ENCODE measurements at places on chromosomes 5 and 9.
A peak's percentile ranks its signal among the peaks of the same experiment; 100 is the strongest.

GRCh38 chr5:131280417-131280816, 16.6 kb downstream of the CDC42SE2 start:
- DNase-seq = no peak

DNA sequence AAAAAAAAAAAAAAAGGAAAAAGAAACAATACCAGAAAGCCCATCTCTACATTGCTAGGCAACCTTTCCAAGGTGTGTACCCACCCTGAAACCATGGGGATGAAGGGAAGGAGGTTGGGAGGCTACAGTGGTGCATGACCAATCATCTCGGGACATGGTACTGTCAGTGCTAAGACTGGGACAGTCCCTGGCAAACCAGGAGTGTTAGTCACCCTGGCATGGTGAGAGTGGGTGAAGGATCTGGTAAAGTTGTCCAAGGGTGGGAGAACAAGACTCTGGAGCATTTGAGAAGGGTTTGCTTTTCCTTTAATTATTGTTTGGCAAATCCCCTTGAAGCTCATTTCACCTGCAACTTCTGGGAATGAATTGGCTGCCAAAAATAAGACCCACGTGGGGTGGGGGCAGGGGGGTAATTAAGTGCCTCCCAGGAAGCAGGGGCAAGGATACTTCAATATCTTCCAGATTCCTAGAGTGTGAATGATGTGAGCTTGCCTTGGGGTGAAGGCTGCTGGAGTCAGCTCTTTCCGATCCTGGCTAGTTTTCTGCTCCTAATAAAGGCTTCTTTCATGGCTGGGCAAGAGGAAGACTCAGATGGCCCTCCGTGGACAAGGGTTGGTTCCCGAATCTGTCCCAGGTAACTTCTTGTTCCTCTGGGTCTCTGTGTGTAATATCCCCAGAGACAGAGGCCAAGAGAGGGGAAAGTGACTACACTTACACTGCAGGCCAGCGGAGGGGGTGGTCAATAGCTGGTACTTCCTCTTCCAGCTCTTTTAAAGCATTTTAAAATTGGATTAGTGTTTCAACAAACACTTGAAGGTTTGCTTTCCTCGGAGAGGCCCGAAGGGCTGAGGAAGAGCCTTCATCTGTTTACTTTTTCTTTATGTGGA, 61.6 kb upstream of the SPRY4 start:
- no peak for DNase-seq

- no peak for DNase-seq
These were observed 6.4 kb downstream of the ARRDC1 start for GRCh38 chr9:137611623-137612609.

DNA sequence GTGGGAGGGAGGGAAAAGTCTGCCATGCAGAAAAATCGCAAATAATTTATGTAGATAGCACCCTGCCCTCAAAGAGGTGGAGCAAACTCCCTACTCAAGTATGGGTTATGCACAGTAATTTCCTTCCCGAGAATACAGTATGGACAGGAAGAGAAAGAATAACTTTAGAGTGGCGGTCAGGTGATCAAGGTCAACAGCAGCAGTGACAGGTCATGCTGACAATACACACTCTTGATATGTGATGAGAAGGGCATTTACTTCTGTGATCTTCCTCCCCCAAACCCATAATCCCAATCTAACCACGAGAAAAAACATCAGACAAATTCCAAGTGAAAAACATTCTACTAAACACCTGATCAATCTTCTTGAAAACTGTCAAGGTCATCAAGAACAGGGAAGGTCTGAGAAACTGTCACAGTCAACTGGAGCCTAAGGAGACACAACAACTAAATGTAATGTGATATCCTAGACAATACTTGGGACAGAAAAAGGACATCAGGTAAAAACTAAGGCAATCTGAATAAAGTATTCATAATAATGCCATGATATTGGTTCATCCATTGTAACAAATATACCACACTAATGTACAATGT, 11.7 kb downstream of the BICD2 start:
- DNase-seq = no peak

- DNase-seq = no peak
These were observed 28.3 kb upstream of the IER5L start for GRCh38 chr9:129206401-129206800.

DNA sequence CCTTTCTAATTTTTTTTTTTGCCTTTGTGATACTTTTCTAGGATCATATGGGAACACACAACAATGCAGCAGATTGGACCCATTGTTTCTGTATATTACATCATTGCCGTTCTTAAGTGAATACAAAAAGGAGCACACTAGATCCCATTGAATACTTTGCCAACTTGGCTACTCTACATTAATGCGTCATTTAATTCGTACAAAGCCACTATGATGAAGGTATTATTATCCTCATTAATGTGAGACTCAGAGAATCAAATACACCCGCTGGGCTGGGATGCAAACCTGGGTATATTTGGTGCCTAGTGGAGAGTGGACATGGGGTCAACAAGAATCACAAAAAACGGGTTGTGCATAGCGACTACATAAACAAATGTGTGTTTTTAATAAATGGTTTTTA, 31.9 kb downstream of the OR2K2 start:
- no peak for DNase-seq

GRCh38 chr9:33676746-33677505, 118.4 kb upstream of the PRSS3 start:
- peak; percentile 13 for DNase-seq

GRCh38 chr5:167995844-167996425, 295.5 kb upstream of the WWC1 start:
- DNase-seq = no peak

DNA sequence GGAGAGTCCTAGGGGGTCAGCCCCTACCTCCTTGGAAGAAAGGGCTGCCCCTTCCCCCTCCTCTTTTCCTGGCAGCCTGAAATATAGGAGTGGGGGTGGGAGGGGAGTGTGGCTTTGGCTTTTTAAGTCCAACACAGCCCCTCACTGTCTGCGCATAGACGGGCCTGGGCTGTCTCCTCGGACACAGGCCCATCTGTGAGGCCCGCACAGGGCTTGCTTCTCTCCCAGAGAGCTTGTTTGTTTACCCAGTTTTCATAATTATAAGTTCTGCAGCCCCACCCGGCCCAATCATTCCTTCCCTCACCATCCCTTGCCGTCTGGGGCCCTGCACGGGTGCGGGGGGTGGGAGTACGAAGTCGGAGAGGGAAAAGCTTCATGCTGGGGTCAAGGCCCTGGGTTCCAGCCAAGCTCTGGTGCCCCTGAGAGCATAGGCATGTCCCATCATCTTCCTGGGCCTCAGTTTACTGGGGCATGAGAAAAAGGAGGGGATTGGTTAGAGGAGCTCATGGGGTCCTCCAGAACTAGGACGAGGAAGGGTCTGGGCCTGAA, 54.0 kb upstream of the STXBP1 start:
- no peak for DNase-seq

GRCh38 chr5:59126016-59126707, 543.3 kb downstream of the RAB3C start:
- DNase-seq = no peak

DNA sequence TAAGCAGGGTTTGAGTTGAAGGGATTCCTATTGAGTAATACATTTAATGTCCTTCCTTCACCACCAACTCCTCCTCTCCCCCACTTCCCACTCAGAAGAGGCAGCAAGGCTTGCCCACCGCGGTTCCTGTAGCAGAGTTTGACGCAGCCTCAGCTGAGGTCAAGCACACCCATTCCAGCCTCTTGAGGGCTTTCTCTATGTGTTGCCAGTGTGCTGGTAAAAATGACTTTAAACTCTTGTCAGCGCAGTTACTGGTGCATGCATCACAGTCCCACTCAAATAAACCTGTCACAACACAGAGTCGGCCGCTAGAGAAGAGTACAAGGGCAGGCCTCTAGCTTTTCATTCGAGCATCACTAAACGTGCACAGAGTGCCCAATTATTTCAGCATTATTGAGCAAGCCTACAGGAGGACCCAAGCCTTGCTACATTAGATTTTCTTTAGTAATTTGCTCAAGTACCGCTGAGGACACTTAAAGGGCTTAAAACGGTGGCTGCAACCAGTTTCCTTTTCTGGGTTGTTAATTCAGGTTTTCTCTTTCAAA, 79.6 kb downstream of the TLE4 start:
- DNase-seq = no peak

GRCh38 chr5:107957051-107957450, 286.3 kb upstream of the EFNA5 start:
- DNase-seq = no peak

- DNase-seq = no peak
These were observed 6.2 kb downstream of the LNPEP start for GRCh38 chr5:96942078-96942477.
